ENCODE measurements at places on chromosomes 2 and 18.

DNA sequence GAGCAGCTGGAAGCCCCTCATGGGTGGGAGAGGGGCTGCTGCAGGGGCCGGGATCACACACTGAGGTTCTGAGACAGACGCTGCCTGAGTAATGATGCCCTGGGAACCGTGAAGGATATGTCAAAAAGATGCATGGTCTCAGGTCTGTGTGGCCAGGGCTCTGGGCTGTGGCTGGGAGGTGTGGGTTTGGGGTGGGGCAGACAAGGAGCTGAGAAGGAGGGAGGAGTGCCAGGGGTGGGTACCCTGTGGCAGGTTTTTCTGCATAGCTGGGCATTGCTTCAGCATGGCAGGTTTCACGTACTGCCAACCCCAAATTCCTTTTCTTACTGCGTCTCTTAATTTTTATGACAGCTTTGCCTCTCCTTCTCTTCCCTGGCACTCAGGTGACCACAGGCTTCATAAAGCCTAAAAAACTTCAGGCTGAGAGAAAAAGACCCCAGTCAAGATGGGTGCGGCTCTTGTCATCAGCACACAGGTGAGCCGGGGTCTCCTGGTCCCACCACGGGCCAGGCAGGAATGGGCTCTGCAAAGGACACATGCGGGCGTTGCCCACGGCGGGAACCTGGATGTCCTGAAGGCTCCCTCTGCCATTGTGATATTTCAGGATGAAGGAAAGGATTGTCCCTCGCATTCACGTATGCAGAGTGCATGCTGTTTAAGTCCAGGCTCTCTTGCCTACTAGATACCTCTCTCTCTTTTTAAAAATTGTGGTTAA is 18.0 kb downstream of the MALL start:
- no peak for DNase-seq

DNA sequence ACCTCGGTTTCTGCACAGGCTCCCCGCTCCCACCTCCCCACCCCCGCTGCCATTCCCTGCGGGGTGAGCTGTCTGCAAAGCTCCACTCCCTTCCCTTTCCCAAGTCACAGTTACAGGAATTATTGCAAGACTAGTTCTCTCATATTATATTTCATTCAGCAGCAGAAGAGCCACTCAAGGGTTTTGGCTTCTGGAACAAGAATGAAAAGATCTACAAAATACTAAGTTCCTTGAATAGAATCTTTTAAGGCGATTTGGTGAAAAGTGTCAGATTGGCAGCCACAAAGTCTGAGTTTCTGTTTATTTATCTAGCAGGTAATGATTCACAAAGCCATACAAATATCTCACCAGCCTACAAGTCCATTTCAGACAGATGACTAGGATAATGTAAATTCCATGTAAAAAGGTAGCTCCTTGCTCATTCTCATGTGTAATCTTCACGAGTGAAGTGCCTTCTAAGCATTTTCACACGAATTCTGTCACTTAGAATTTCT is 221.9 kb upstream of the RBBP8 start:
- DNase-seq, result no peak

DNA sequence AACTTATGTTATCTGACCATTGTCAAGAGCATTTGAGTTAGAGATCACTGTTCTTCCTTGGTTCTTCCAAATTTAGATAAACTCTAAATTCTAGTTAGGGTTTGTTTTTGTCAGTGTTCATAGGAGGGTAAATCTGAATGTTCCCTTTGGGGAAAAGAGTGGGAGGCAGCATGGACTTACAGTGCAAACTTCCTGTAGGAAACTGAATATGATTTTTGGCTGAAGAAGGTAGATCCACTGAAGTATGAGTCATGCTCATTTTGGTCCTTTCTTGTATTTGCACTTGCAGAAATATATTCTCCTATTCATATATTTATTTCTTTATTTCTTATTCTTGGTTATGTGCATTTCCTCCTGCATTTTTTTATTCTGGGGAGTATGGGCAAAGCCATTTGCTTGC is 27.3 kb downstream of the CCDC85A start:
- no peak for DNase-seq

GRCh38 chr2:128323555-128323931 is 4.9 kb upstream of the HS6ST1 start:
- no peak for DNase-seq

- no peak for DNase-seq
These were observed 5.8 kb downstream of the TBC1D8 start for GRCh38 chr2:101145406-101145805.

- no peak for DNase-seq
These were observed 21.3 kb downstream of the DYTN start for GRCh38 chr2:206696910-206697309.

- DNase-seq, result peak; percentile 98
These were observed 178.2 kb downstream of the ANAPC1 start for GRCh38 chr2:111705711-111706336.

DNA sequence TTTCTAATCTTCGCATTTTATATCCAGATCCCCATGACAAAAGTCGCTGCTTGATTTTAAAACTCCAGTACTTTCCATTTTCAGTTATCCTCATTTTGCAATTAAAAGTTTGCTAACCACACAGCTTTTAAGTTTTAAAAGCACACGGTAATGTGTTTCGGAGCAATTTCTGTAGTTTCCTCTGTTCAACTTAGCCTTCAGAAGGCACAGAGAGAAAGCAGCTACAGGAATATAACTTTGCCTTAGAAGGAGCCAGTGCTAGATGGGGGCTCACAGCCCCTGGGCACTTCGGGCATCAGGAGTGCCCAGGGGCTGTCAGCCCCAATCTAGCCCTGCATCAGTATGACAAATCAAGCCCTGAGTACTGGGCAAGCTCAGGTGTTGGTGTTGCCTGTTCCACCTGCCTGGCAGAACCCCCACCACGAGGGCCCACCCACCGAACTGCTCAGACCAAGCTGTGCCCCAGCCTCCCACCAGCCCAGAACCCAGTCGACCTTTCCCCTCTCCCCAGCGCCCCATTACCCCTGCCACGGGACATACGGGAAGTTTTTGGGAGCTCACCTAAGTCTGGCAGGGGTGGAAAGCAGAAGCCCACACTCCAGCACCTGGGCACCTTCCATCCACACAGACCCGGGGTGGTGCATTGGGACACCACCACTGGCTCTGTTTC is 47.3 kb downstream of the TRABD2A start:
- DNase-seq, result no peak

- DNase-seq, result no peak
These were observed 190.6 kb upstream of the SLC39A10 start for GRCh38 chr2:195466427-195466826.

DNA sequence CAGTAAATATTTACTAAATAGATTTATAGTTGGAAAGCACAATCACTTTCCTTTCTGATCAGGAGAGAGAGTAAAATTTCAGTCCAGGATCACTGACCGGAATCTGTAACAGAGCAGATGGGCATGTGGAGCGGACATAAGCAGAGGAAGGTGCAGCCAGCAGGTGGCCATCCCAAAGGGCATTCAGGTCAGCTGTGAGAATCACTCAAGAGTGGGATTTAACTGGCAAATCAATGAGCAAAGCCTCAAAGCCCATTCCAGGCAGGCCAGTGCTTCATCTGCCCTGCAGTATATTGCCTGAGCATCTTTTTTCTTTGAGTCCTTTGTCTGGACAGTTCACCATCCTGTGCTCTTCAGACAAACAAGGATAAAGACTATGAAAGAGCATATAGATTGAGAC is 166.4 kb upstream of the SLC14A2 start:
- DNase-seq, result no peak

DNA sequence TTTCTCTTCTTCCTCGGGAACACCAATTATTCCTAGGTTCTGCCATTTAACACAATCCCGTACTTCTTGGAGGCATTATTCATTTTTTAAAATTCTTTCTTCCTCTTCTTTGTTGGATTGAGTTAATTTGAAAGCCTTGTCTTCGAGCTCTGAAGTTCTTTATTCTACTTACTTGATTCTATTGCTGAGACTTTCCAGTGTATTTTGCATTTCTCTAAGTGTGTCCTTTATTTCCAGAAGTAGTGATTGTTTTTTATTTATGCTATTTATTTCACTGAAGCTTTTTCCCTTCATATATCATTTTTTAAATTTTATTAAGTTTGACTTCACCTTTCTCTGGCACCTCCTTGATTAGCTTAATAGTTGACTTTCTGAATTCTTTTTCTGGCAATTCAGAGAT is 13.6 kb upstream of the UPP2 start:
- DNase-seq, result no peak
